ENCODE measurements at places on chromosomes 11 and 22. TPM values are rescaled to one million over a fixed set of nuclear protein-coding genes. Genes with fewer than 3 reads are reported as not detected.
A peak's percentile ranks its signal among the peaks of the same experiment; 100 is the strongest.

DNA sequence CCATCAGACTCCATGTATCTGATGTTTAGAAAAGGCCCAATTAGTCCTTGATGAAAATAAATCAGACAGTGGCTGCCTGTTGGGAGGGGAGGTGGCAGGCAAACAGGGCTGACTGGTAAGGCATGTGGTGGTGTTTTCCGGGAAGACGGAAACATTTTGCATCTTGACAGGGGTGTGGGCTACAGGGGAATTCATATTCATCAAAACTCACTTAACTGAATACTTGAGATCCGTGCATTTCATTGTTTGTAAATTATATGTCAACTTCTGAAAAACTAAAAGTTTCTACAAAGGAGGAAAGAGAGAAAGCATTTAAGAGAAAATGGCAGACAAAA is 10.1 kb upstream of the MOB2 start:
- no peak for DNase-seq

DNA sequence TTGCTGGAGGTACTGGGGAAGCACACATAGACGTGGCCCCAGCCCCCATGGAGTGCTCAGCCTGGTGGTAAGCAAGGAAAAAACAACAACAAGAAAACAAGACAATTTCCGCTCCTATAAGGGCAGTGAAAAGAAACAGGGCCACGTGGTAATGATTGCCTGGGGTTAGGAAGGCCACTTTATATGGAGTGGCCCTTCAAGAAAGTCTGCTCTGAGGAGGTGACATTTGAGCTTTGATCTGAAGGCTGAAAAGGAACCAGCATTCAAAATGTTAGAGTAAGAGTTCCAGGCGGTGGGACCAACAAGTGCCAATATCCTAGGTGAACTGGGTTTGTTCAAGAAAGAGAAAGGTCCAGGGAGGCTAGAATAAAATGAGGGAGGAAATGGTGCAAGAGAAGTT is 87.6 kb downstream of the SCN3B start:
- DNase-seq = no peak

GRCh38 chr11:82959987-82960778 is 58.6 kb downstream of the DDIAS start:
- no peak for DNase-seq

DNA sequence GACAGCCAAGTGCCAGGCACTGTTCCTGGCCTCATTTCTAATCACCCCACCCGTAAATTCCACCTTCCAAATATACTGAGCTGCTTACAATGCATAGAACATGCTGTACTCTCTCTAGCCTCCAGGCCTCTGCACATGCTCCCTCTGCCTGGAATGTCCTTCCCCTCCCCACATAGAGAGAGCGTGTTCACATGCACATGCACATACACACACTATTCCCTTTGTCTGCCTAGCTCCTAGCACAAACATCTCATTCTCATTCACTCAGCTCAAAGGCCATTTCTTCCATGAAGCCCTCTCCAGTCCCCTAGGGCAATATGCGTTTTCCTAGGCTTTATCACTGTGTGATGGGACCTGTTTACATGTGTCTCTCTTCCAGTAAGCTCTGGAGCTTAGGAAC is 144.6 kb downstream of the WT1 start:
- DNase-seq = no peak

DNA sequence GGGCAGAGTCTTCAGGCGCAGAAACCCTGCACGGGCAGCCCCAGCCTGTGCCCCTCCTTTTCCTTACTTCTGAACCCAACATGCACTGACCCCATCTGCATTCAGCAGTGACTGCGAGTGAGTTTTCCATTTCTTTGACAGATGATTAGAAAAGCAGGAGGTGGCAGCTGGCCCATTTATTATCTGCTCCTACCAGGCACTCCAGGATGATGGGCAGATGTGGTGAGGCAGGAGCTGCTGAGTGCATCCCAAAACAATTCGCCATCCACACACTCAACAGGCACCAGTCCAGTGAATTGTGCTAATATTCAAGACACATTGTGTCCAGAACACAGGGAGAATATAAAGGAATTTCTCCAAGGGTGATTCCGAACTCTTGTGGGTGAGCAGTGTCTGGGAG is 208.5 kb downstream of the TENM4 start:
- DNase-seq = peak; percentile 88

GRCh38 chr22:23402275-23403151 is 177.6 kb downstream of the IGLL1 start:
- DNase-seq = peak; percentile 15

GRCh38 chr11:44608651-44608990 is 43.2 kb downstream of the CD82 start:
- no peak for DNase-seq

The ANO1 gene
- 0.14 TPM for total RNA-seq

- DNase-seq = no peak
Observed at GRCh38 chr11:72896431-72896830, 82.2 kb downstream of the ATG16L2 start.

- no peak for DNase-seq
Observed at GRCh38 chr11:58641341-58641740, 18.9 kb downstream of the CNTF start.

GRCh38 chr11:26219183-26220117 is 112.5 kb upstream of the ANO3 start:
- no peak for DNase-seq
